ENCODE measurements at places on chromosomes 1 and 21.

DNA sequence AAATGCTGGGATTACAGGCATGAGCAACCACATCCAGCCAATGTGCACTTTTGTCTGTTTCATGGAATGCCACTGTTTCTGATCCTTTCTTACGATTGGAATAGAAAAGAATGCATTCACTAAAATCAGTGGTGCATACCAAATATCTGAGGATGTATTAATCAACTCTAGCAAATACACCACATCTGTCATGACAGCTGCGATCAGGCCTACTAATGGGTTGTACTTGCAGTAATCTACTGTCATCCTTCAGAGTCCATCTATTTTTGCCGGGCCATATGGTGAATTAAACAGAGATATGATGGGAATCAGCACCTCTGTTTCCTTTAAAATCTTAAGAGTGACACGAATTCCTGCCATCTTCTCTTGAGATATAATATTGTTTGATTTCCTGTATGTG lies 8.5 kb upstream of the USP1 start:
- no peak for DNase-seq

GRCh38 chr1:33494929-33495328 lies 22.5 kb downstream of the ZSCAN20 start:
- no peak for DNase-seq

- DNase-seq, result no peak
Measured at GRCh38 chr1:11918799-11919519, 7.3 kb downstream of the KIAA2013 start.

DNA sequence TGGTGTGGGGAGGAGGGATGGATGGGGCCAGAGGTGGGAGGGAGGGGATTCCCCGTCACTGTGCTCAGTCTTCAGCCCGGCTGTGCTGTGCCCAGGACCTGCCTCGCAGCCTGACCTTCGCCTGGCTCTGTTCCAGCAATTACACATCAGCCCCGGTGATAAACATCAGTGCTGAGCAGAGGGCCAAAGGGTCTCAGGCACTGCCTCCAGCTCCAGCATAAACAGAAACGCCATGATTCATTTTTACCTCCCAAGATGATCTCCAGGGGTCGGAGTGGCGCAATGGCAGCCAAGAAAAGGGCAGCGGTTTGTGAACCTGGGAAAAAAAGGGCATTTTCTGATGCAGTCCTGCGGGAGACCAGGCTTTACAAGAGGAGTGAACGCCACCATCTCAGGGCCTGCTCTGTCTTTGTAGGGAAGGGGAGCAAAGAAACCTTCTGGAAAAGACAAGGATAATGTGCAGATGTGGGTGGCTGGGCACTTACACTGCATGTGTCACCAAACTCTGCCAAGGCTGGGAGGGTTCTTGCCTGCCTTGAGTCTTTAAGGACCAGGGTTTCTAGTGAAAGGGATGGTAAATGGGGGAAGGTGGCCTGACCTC lies 28.1 kb downstream of the SHISA4 start:
- DNase-seq, result no peak

- DNase-seq, result no peak
Measured at GRCh38 chr1:63777286-63777685, 3.5 kb downstream of the ROR1 start.

DNA sequence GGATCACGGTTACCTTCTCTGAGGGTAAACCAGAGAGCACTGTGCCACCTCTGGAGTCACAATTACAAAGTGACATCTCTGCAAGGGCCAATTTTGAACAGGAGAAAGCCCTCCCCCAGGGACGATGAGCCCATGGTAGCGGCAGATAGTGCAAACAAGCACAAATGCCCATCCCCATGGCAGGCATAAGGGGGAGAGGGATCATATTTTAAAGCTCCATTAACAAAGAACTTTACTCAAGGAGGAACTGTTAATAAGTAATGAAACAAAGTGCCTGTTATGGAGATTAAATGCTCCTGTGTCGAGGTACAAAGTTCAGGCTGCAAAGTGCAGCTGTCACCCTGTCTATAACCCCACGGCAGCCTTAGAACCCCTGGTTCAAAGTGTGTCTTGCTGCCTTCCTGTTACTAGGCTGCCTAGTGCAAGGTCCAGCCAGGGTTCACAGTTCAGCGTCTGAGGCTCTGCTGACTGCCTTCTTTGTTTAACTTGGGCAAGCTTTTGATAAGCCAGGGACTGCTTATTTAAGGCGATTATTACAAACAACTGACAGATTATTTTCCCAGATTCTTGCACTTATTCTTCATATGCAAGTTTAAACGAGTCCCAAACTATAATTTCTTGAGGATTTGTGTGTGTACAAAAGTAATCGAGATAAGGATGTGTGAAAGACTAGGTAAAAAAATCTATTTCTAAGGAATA lies 75.7 kb upstream of the NRIP1 start:
- DNase-seq, result no peak

DNA sequence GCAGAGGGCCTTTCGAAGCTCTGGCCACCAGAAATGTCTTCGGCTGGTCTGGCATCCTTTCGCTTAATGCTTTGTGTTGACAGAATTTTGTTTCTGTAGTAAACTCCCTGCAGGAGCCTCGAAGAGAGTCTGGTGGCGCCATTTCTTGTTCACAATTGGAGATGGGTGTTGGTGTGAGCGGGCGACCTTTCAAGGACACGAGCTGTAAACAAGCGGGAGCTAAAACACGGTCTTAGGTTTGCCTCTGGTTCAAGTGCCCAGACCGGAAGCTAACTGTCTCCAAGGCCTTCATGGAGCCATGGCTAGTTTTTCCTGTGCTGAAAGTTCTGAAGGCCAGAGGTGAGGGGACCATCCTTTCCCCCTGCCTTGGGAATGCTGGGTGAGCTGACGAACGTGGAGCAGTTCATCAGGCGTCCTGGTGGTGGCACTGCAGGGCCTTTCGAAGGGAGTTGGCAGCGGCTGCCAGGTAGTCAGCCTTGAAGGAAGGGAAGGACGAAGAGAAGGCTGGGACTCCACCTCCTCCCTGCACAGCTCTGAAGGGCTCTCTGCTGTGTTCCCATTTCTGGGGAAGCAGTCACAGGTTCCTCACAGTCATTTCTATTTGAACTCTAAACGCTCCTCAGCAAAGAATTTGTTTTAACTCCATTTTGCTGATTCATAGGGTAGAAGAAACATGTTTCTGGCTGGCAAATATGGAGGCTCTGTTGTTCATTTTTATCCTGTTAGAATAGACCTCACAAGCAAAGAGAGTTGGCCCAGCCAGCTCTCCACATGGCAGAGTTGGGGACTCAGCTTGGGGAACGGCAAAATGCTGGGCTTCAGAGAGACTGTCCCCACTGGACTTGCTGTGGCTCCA lies 35.2 kb downstream of the URB2 start:
- DNase-seq, result peak; percentile 14

GRCh38 chr1:34709547-34709946 lies 45.3 kb upstream of the GJB5 start:
- DNase-seq, result no peak

- no peak for DNase-seq
Measured at GRCh38 chr1:183886853-183887252, 81.9 kb downstream of the RGL1 start.

- DNase-seq, result no peak
Measured at GRCh38 chr1:58773406-58773840, 10.4 kb downstream of the JUN start.

- no peak for DNase-seq
Measured at GRCh38 chr1:116825207-116825719, 71.0 kb downstream of the CD2 start.

GRCh38 chr1:184012187-184012586 lies 25.3 kb downstream of the COLGALT2 start:
- no peak for DNase-seq

DNA sequence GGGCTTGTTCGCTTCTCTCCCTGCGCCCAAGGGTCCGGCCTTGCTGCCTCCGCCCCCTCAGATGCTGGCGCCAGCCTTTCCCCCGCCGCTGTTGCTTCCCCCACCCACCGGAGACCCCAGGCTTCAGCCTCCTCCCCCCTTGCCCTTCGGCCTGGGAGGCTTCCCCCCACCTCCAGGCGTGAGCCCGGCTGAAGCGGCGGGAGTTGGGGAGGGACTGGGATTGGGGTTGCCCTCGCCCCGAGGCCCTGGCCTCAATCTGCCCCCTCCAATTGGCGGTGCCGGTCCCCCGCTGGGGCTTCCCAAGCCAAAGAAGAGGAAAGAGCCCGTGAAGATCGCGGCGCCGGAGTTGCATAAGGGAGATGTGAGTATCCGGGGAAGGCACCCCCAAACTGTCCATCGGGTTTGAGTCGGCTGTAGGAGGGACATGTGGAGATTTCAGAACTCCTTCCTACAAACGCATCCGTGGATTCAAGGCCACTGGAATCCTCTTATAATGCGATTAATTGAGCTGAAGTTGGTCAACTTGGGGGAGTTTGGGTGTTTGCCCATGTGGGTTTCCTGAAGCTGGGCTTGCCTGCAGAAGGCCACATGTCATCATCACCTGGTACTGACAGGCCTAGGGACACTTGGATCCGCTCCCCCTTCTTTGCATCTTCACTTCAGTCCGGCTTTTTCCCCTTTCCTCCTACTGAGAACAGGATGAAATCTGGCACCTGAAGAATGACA lies 707 bp downstream of the PRCC start:
- no peak for DNase-seq

DNA sequence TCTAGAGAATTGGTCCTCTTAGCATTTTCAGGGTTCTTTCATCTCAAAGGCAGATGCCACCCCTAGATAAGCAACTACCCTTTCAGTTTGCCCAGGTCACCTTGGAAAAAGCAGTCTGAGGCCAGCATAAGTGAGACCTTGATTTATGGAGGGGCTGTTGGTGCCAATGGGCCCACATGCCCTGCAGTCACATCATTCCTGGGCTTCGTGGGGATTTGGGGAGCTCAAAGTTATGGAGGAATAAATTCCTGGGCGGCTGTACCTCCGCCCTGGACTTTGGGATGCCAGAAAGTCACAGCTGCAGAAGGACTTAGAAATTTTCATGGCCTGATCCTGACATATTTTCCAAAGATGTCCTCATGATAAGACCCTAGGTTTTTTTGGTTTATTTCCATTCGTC lies 2.7 kb upstream of the SDHB start:
- DNase-seq, result no peak

- no peak for DNase-seq
Measured at GRCh38 chr1:37817481-37817880, 9.5 kb upstream of the YRDC start.
